SHP77 (cell line): ENCODE measurements at places on chromosomes 16 and 17.

DNA sequence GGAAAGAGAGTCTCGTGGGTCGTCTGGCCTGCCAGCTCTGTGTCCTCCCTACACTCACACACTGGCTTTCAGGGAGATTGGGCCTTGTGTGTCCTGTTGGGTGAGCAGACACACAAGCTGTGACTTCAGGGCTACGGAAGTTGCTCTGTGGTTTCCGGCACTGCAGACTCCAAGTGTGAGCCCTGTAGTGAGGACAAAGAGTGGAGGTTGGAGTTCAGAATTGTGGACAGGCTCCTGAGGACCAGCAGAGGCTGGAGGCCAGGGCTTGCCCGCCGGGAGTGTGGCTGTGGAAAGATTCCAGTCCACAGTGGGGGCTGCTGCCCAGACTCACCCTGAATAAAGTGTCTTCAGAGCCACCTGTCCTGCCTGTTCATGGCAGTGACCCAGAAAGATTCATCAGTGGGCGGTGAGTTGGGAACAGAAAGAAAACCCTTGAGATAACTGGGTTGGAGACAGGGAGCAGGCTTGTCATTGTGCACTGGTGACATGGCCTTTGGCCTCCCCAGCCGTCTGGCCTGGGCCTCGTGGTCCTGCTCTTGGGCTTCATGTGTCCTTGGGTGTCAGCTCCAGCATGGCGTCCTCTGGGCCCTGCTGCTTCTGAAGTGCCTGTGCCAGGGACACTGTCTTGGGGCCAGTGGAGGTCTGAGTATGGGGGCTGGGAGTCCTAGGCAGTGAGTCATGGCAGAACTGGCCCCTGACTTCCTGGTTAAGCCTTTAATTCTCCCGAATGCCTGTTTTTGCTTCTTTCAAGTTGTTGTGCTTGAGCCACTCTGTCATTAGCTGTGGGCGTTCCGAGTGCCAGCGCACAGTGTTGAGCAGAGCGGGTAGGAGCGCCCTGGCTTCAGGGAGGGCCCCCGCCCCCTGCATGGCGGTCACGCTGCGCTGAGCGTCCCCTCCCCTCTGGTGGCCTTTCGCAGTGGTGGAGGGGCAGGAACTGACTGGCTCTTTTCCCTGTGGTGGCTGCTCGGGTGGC lies 19.9 kb upstream of the ZNF750 start:
- DNase-seq = no peak

DNA sequence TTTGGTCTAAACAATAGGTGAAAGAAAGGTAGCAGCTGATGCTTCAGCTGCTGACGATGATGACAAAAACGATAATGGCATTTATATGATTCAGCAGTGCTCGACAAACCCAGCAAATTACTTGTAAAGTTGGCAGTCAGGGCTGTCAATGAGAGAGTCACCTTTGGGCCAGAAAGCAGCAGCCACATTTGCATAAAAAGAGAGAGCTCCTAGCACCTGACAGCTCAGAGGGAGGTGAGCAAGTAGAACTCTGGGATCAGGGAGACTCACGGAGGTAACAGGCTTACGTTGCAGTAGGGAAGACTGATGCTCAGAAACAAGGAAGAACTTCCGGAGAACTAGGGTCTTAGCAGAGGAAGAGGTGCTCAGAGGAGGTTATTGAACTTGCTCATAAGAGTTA lies 291.9 kb upstream of the ZFHX3 start:
- DNase-seq = no peak

DNA sequence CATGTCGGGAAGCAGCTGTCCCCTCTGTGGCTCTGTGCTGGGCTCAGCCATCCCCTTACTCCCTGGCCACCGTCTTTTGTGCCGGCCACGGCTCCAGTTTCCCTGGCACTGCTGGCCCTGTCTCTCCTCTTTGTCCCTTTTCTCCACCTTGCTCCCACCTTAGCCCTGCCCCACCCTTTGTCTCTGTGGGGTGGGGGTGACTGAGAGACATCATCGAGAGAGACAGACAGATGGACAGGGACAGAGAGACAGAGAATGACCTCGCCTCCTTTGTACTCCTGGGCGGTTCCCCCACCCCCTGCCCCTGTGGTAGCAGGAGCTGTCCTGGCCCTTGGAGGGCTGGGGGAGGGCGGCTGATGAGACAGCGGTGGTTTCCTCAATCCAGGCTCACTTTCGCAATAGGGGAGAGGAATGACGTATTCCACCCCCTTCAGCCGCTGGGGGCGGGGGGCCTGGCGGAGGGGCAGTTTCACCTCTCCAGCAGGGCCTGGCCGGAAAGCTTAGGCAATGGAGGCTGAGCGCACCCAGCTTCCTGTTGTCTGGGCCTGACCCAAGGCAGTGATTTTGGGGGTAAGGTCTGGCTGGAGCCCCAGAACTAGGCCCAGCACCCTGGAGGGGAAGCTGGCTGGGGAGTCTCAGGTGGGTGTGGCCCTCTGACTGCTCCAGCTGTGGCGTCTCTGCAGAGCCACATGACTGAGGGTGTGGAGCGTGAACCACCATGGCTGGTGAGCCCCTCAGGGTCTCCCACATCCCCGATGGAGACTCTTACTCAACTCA lies 7.3 kb downstream of the FMNL1 start:
- DNase-seq = no peak

DNA sequence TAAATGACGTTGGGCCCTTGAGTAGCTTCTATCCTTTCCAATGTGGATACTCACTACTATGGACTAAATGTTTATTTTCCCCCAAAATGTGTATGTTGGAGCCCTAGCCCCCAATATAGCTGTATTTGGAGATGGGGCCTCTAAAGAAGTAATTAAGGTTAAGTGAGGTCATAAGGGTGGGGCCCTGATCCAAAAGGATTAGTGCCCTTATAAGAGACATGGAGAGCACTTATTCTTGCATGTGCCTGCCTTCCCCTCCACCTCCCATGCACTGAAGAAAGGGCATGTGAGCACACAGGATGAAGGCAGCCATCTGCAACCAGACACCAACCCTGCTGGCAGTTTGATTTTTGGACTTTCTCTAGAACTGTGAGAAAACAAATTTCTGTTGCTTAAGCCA lies 115.7 kb upstream of the MED13 start:
- no peak for DNase-seq

DNA sequence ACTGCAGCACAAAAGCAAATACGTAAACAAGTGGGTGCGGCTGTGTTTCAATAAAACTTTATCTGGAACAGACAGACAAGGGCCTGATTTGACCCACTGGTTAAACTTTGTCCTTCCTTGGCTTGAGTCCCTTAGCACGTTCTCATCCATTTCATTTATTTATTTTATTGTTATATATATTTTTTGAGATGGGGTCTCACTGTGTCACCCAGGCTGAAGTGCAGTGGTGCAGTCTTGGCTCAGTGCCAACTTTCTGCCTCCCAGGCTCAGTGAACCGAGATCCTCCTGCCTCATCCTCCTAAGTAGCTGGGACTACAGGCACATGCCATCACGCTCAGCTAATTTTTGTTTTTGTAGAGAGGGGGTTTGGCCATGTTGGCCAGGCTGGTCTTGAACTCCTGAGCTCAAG lies 64.3 kb downstream of the MYH11 start:
- DNase-seq = no peak

- no peak for DNase-seq
Measured at GRCh38 chr17:39270923-39271322, 45.2 kb upstream of the STAC2 start.

- no peak for DNase-seq
Measured at GRCh38 chr16:57091975-57092785, at the start of gene CPNE2. Gene CPNE2, plus strand, starts transcription at chr16:57092583. Its CDS starts 18,160 bp downstream, at chr16:57110743.

DNA sequence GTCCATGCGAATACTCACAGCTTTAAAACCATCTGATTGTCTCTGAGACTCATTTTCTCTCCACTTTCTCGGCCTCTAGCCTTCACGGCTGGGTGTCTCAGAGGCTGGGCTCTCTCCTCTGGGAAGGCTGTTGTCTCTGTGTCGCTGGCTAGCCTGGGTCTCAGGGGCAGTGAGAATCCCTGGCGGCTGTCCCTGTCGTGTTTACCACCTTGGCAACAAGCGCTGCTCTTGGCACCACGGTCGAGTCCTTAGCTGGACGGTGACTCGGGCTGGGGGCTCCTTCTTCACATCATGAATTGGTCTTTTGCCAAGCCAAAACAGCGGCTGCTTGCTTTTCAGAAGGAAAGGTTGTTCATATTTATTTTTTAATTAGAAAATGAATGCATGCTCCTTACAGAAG lies 81.1 kb downstream of the MSI2 start:
- peak; percentile 37 for DNase-seq

- no peak for DNase-seq
Measured at GRCh38 chr17:47618410-47618809, 31.3 kb upstream of the KPNB1 start.

GRCh38 chr17:44556166-44556831 lies 985 bp upstream of the FZD2 start:
- DNase-seq = no peak

DNA sequence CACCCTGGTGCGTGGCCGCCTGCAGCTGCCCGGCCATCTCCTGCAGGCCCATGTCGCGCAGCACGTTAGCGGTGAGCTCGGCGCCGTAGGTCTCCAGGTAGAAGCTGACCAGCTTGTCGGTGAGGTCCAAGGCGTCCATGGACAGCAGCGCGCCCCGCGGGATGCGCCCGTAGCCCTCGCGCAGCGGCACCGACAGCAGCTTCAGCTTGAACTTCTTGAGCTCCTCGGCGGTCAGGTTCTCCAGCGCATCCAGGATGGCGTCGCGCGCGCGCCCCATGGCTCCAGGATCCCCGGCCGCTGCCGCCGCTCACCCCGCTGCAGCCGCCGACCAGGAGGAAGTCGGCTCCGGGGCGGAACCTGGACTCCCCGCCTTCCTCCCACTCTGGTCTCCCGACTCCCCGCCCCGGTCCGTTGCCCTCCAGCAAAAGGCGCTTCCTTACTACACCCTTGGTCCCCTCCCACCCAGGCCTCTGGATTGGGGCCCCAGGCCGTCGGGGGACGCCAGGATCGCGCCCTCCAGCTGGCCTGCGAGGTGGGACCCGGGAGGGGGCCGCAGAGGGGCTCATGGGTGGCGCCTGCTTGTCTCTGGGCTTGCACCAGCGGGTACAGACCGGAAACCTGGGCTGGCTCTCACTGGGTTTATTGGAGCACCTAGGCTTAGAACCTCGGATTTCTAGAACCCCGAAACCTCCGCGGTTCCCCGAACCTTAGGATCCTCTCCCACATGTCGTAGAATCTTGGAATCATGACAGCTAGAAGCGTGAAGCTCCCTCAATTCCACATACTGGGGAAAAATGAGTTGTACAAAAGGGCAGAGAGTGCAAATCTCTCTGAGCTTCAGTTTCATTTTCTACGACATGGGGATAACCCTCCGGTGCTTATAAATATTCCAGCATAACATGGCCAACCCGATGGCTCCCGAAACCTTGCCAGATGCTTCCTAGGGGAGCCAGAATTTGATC lies at the start of gene PYCARD:
Gene PYCARD (minus strand): TSS at position 347 of the 962 bp plus-strand sequence. CDS start 70 bp downstream, at position 277.
- DNase-seq = no peak

GRCh38 chr16:27677263-27677662 lies 127.3 kb downstream of the KATNIP start:
- no peak for DNase-seq

GRCh38 chr16:50372611-50373344 lies 4.0 kb upstream of the BRD7 start:
- DNase-seq = peak; percentile 28

GRCh38 chr16:78906135-78906534 lies 694.4 kb downstream of the MAF start:
- DNase-seq = no peak

DNA sequence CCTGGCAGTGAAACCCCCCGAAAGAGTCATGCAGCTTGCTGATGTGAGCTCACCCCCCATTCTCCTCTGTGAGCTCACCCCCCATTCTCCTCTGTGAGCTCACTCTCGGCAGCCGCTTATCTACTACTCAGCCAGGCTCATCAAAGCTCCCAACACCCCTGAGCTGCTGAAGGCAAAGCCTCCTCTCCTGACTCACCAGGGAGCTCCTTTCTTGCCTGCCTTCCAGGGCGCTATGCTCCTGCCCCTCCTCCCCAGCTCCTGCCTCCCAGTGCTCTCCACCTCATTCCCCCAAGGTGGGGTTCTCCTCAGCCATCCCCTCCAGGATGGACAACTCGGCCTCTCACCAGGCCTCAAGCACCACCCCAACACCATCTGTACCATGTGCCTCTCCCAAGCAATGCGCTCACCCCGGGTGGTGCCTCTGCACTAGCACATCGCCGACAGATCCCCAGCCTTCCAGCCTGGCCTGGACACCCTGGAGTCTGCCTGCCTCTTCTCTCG lies 27.7 kb upstream of the FAAP100 start:
- DNase-seq = no peak

- peak; percentile 27 for DNase-seq
Measured at GRCh38 chr17:21193031-21193430, 20.9 kb downstream of the TMEM11 start.

GRCh38 chr17:15274017-15274416 lies 8.9 kb upstream of the PMP22 start:
- no peak for DNase-seq

DNA sequence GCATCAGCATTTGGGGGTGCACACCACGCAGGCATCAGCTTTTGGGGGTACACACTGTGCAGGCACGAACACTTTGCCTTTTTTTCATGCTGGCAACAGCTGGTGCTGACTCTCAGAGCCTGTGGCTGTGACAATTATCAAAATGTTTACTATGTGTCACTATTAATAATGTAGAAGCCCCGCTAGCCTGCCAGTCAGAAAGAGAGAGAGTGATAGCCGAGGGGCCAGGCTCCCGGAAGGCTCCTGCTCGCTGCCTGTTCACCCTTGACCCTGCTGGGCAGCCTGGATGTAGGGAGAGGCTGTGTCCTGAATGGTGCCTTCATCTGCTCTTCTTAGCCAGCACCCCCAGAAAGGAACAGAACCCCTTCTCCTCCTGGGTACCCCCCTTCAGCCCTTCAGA lies 61.9 kb downstream of the SDK2 start:
- DNase-seq = no peak

DNA sequence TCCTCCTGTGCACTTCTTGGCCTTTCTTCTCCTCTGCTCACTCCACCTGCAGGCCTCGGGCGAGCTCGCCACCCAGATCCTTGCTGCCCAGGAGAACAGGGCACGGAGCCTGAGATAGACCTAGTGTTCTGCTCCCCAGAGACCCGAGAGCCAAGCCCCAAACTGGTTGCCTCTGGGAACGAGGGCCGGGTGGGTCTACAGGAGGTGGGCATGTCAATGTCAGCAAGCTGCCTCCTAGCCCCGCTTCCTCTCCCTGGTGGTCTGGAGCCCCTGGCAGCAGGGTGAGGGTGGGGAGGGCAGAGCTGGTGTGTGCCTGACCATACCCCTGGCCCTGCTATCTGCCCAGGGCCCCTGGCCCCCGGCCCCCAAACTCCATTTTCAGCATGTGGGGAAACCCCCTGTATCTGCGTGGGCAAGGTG lies 841 bp upstream of the NDRG4 start:
- no peak for DNase-seq

- no peak for DNase-seq
Measured at GRCh38 chr16:14168146-14168545, 97.0 kb downstream of the MRTFB start.

GRCh38 chr17:50259477-50260324 lies 14.6 kb upstream of the TMEM92 start:
- DNase-seq = no peak

DNA sequence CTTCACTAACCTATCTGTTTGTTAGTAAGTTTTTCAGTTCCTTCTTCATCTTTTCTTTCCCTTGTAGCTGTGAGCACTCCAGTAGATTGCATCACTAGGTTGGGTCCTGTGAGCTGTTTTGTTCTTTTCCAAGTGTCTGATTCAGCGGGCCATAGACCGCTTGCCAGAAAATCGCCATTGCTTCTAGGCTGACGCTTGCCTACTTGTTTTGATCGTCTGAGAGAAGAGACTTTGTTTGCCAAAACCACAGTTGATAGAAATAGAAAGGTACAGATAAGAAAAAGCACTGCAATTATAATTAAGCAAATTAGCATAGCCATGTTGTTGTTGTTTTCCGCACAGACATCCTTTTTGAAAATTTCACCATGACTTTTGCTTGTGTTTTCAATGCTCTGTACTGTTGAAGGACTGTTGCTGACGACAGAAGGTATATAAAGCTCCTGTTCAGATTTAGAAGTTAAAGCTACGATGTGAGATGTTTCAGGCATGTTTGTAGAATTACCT lies 3.1 kb downstream of the EVI2A start:
- DNase-seq = no peak
